ENCODE measurements at places on chromosomes 16 and 17.

- DNase-seq, result peak; percentile 22
These were observed 51.3 kb downstream of the ZFP90 start for GRCh38 chr16:68590201-68590994.

DNA sequence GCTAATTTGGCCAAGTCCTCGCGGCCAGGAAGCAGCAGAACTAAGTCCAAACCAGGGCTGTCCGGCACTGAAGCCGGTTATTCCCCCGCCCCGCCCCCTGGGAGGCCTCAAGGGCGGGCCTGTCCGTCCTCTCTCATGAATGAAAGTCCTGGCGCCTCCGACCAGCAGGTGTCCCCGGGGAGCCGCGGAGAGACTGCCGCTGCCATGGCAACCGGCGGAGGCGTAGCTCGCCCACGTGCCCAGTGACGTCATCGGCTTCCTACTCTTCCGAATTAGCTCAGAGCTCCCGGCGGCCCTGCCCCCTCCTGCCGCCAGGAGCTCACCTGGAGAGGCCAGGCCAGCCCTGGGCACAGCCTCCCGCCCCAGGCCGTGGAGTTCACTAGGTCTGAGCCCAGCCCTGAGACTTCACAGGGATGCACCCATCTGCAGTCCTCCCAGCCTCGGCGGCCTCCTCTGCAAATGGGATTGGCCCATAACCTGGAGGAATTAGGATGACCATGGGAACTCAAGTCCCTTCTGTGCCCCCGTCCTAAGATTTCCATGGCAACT is 1.3 kb downstream of the SPATA2L start:
- DNase-seq, result peak; percentile 94

DNA sequence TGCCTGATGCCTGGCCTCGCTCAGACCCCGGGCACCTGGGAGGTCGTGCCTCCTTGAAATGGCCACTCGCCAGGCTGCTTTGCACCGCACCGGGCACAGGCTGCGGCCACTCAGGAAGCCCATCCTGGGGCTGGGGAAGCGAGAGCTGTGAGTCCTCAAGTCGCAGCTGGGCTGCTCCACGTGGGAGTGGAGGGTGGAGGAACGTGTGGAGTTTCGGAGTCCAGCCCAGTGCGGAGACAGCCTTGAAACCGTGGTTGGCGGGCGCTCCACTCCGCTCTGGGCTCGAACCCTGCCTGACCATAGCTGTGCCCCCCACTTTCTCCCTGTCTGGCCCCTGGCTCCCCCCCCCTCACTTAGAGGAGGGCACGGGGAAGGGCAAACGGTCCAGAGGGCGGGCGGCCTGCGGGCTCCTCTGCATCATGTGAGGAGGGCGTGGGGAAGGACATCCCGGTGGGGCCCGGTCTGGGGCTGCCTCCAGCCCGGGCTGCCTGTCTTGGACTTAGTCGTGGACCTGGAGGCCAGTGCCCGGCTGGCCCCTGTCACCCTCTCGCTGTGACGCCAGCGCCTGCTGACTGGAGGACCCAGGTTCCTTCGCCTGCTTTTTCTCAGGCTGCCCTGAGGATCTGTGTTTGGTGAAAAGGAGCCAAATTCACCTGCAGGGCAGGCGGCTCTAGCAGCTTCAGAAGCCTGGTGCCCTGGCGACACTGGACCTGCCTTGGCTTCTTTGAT is 2.5 kb downstream of the UBE2I start:
- DNase-seq, result no peak

- no peak for DNase-seq
These were observed 73.2 kb downstream of the RTN4RL1 start for GRCh38 chr17:1951920-1952319.

GRCh38 chr17:43842975-43843325 is 4.0 kb upstream of the CD300LG start:
- DNase-seq, result no peak

GRCh38 chr17:3845291-3845620 is 790 bp downstream of the NCBP3 start:
- no peak for DNase-seq

GRCh38 chr17:67335245-67335835 is 31.0 kb downstream of the PSMD12 start:
- no peak for DNase-seq

DNA sequence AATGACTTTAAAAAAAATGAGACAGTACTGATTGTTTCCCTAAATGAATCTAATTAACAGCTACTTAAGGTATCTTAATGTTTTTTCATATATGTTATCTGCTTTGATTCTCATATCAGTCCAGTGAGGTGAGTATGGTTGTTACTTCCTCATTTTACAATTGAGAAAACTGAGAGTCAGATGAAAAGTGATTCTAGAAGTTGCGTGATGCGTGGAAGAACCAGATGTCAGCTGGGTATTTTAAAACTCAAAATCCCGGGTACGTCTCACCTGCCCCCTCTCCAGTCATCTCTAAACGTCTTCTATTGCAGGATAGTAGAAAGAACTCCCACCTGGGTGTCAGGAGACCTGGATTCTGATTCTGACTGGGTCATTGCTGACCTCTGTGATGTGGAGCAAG is 89.2 kb downstream of the MAP2K6 start:
- DNase-seq, result no peak

DNA sequence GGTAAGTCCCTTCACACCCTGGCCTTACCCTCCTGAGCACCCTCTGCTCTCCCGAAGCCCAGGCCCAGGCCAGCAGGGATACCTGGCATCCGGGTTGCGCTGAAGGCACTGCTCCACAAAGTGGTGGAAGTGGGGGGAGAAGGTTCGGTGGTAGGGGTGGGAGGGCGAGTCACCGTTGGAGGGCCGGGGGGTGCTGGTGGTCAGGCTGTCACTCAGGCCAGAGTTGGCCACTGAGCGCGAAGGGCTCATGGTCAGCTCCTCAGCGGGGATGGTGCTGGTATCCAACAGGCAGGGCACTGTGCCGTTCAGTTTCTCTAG is 4.3 kb upstream of the LIMD2 start:
- no peak for DNase-seq

- DNase-seq, result no peak
These were observed 2.9 kb downstream of the ARHGEF15 start for GRCh38 chr17:8312726-8313600.

- DNase-seq, result no peak
These were observed 38.4 kb downstream of the ARHGAP23 start for GRCh38 chr17:38466346-38467315.

GRCh38 chr17:61335845-61336655 is 63.6 kb upstream of the TBX2 start:
- DNase-seq, result no peak

DNA sequence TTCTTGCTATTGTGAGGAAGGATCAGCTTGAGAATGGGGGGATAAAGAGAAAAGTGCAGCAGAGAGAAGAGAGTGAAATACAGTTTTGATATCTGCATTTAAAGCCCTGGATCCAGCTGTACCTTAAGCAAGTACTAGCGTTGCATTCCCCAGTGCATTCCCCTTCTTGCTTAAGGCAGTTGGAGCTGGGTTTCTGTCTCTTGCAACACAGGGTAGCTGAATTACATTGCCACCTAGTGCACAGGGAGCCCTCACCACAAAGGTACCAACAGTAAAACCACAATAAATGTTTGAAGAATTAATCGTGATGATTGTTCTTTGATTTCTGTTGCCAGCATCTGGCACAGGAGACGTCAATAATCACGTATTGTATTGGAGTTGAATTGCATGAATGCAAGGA is 588.7 kb downstream of the RBFOX1 start:
- DNase-seq, result no peak

- DNase-seq, result no peak
These were observed 3.5 kb downstream of the ZBTB4 start for GRCh38 chr17:7475764-7476422.

GRCh38 chr16:65125871-65126270 is 4.0 kb upstream of the CDH11 start:
- no peak for DNase-seq

GRCh38 chr17:76772842-76773525 is 35.1 kb downstream of the MFSD11 start:
- DNase-seq, result peak; percentile 33

GRCh38 chr17:10698096-10698818 is 863 bp downstream of the ADPRM start:
- no peak for DNase-seq

- no peak for DNase-seq
These were observed 17.8 kb downstream of the CLUH start for GRCh38 chr17:2693561-2694380.

DNA sequence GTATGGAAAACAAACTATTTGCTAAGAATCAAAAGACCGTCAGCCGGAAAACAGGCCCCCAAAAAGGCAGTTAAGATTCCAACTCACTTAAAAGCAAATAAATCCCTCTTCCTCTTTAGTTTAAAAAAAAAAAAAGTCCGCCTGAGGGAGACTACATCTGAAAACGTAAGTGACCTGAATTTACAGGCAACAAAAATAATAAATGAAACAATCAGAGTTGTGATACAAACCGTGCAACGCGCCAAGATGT is 1.1 kb downstream of the KANSL1 start:
- no peak for DNase-seq

DNA sequence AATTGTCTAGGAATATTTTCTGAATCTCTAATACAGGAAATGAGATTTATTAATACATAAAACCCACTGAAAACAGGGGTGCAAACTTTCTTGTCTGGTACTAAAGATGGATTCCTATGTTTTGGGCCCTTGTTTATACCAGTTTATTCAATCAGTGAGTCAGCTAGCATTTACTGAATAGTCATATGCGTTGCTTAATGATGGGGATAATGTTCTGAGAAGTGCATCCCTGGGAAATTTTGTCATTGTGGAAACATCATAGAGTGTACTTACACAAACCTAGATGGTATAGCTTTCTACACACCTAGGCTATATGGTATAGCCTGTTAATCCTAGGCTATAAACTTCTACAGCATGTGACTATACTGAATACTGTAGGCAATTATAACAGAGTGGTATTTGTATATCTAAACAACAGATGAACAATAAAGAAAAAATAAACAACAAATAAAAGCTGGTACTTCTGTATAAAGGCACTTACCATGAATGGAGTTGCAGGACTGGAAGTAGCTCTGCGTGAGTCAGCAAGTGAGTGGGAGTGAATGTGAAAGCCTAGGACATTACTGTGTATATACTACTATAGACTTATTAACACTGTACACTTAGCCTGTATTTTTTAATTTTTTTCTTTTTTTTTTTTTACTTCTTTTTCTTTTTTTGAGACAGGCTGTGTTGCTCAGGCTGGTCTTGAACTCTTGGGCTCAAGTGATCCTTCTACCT is 63.7 kb downstream of the SIAH1 start:
- no peak for DNase-seq

- no peak for DNase-seq
These were observed 3.3 kb downstream of the ATPAF2 start for GRCh38 chr17:18035704-18036103.

DNA sequence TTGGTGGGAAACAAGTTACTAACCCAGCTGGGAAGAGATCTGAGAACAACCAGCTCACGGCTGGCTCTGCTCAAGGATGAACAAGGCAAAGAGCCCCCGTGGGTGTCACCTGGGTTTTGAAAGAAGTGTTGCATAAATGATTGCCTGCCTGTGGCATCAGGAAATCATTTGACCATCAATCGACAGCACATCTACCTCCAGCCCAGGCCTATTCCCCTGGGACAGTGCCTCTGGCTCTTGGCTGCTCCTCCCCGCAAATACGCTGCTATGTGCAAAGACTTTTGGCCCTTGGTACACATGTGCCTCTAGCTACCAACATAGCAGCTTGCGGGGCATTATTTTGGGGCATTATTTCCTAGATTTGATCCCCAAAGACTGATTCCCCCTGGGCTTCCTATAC is 39.4 kb upstream of the SMPD3 start:
- DNase-seq, result no peak

DNA sequence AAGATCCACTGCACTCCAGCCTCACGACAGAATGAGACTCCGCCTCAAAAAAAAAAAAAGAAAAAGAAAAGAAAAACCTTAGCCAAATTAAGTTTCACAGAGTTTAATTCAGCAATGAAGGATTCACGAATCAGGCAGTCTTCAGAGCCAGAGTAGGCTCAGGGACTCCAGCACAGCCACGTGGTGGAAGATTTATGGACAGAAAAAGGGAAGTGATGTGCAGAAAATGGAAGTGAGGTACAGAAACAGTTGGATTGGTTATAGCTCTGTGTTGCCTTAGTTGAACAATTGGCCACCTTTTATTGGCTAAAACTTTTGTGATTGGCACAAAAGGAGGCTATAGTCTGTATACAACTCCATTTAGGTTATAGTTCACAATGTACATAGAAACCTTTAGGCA is 256.6 kb downstream of the HS3ST3B1 start:
- DNase-seq, result no peak

DNA sequence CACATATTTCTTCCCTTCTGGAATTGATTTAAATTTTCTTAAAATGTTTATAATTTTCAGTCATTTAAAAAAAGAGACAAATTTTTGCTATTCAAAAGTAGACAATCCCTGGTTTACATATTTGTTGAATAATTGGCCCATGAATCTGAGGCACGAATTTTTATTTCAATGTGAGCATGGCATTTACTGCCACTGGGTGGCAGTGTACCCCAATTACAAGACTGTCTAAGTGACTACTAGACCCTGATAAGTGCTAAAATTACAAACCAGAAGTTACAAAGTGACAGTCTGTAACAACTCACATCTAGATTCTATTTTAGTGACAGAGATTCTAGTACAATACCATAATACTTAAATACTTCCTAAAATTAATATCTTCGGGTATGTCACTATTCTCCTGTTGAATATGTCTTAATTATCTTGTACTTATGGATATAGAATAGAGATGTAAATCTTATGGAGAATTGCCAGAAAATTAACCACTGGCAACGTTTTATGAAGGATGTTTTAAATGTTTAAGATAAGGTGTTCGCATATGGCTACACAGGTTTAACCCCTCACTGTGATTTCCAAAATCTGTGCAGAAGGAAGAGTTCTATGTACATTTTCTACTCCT is 235.8 kb downstream of the MAP2K4 start:
- DNase-seq, result peak; percentile 11

- DNase-seq, result no peak
These were observed 5.4 kb upstream of the LHX1 start for GRCh38 chr17:36931697-36932382.

DNA sequence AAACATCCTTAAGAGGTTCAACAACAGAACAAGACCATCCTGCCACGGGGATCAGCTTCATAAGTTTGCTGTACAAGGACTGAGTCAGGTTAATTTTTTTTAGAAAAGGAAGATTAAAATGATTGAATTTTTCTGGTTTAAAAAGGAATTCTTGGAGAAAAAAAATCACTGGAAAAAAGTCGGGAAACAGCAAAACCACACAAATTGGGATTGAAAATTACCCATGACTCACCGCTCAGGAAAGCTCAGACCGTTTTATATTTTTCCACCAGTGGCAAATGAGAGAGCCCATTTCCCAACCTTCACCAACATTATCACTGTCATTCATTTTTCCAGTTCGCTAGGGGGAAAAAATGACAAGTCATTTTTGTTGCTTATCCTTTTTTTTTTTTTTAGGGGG is 46.6 kb downstream of the MRM3 start:
- DNase-seq, result no peak

GRCh38 chr16:65975049-65975708 is 391.3 kb upstream of the CDH5 start:
- no peak for DNase-seq

GRCh38 chr16:83813823-83814658 is 6.3 kb downstream of the HSBP1 start:
- DNase-seq, result no peak

- no peak for DNase-seq
These were observed 1.6 kb upstream of the MRC2 start for GRCh38 chr17:62625870-62626200.

GRCh38 chr17:32445497-32445896 is 1.2 kb downstream of the PSMD11 start:
- DNase-seq, result no peak
